ENCODE measurements at places on chromosomes 3 and 15.

DNA sequence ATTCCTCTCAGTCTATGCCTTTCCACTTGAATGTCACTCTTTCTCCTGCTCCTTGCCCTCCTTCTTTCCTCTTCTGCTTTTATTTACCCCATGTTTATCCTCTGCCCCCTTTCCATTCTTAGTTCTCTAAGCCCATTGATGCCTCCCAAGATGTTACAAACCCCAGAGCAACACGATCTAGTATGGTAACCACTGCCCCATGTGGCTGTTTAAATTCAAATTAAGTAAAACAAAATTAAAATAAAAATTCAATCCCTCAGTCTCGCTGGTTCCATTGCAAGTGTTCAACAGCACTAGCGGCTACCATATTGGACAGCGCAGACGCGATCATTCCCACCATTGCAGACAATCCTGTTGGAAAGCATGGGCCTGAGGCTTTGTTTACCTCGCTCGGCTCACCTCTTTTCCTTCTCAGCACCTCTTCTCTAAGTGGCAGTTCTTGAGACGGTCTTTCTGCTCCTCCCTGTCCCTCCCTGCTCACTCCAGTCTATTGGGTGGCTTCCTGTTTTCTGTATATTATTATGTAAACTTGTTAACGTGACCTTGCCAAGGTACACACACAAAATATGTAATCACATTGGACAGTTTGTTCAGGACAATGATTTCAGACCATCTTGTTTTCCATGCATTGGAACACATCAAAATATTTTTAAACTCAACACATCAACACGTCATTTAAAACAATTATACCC is 21.8 kb upstream of the CA12 start:
- DNase-seq: no peak

DNA sequence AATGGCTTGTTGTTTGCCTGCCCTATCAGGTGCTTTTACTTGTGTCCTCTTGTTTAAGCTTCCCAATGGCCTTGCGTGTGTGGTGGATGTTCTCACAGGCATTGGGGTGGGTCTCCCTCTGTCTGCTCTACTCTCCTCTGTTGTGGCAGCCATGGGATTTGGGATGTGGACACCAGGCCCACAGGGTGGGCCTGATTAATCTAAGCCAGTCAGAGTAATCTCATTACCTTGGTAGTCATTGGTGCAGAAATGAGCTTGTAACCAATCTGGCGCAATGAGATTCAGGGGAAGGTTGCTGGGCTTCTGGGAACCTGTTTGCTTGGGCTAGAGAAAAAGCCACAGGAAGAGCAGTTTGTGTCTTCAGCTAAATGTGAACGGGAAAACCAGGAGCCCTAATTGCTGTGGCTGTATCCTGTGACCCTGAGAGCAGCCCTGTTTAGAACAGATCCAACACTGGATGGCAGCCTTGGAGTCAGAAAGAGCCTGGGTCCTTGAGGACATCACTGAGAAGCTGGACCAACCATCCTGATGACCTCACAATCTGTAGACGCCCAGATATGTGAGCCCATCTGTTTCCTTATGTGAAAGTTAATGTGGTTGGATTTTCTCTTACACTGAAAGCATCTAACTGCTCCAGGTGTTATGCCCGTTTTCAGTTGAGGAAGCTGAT is 157.3 kb upstream of the UBE2E1 start:
- DNase-seq: no peak

DNA sequence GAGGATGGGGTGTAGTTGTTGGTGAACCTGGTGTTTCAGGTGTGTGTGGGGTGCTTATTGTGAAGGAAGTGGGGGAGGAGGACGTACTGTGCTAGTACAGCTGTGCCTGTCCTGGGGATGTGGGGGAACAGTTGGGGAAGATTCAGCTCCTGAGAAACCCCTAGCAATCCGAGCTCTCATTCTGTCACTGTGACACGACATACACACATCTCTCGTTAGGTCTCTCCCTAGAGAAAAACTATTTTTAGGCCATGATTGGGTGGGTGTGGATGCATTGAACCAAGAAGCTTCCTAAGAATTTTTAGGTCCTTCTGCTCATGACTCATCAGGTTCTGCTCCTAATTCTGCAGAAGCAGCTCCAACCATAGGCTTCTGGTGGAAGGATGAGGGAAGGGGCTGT is 54.3 kb downstream of the SLC30A4 start:
- DNase-seq: no peak

DNA sequence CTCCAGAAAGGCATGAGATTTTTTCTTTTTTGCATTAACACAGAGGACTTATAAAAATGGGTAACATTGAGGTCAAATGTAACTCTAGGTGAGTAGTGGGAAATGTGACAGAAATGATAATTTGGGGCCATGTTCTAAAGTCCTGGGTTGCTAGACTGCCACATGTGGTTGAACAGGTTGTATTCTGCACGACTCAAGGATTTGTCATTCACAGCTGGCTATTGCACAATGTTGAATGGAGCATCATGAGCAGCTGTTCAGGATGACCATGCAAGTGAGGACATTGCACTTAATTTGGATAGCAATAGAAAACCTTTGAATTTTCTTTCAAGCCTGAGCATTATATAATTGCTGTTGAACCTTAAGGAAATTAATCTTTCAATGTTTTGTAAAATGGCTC is 396.6 kb downstream of the NAALADL2 start:
- no peak for DNase-seq

DNA sequence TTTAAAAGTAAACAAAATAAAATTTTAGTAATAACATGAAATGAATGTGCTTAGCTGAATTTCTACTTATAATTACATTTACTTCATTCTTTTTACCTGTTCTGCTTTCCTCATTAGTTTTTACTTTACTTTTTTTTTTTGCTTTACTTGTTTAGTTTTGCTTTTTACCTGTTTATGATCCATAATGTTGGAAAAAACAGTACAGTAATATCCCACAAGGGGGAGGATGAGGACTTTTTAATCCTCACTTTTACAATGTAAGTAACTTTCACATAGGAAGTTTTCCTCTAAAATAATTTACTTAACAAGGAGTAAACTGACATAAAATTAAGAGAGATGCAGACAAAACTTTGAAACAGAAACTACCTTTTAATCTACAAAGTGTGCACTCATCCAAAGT is 268.7 kb downstream of the TBC1D5 start:
- no peak for DNase-seq

DNA sequence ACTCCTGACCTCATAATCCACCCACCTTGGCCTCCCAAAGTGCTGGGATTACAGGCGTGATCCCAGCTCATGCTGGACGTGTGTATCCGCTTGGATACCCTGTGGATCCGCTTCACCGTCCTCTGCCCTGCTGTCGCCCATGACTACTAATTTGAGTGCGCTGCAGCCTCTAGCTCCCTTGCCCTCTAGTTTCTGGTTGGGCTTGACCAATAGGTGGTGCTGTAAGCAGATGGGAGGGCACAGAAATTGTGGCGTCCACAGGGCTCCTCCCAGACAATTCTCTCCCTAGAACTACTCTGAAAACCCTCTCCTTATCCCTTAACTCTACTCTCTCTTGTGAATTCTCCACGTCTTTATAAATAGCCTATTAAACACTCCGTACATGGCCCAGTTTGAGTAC is 36.2 kb downstream of the ZPLD1 start:
- DNase-seq: no peak

DNA sequence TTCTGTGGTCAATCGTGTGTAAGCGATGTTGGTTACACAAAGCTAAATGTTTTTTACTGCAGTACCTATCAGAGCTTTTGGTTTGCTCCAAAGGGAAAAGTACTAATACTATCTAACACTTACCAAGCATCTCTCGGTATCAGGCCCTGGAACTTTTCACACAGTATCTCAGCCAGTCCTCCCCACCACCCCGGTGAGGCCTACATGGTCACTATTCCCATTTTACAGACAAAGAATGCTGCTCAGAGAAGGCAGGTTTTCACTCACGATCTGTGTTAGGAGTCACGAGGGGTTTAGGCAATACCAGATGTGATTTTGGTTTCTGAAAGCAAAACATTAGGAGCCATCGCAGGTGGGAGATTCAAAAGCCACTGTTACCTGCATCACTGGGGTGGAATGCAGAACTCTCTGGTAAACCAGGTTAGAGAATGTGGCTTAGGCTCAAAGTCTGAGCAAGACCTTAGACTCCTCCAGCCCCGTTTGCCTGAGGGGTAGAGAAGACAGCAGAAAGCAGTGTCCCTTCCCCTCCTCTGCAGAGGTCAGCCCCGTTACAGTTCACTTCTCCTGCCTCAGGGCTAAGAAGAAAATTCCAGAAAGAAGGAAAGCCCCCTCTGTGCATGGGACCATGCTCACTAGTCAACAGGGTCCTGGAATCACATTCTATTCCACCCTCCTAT is 57.2 kb downstream of the XXYLT1 start:
- DNase-seq: no peak

DNA sequence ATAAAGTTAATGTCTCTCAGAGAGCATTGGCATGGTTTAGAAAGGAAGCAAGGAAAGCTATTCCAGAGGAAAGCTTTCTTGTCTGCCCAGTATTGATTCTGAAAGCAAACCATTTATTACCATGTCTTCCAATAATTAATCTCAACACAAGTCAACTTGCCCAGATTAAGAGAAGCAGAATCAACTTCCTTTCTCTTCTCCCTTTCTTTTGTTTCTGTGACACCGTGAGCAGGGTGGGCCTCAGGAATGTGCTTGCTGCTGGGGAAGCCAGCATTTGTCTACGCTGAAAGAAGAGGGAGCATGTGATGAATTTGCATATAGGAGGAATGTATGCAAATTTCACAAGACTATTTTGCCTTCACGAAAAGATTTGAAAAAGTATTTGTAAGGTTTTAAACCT is 368.6 kb upstream of the ROPN1 start:
- DNase-seq: no peak

GRCh38 chr3:4821975-4822374 is 157.3 kb upstream of the BHLHE40 start:
- DNase-seq: no peak

GRCh38 chr3:15795651-15796308 is 2.0 kb downstream of the ANKRD28 start:
- no peak for DNase-seq

DNA sequence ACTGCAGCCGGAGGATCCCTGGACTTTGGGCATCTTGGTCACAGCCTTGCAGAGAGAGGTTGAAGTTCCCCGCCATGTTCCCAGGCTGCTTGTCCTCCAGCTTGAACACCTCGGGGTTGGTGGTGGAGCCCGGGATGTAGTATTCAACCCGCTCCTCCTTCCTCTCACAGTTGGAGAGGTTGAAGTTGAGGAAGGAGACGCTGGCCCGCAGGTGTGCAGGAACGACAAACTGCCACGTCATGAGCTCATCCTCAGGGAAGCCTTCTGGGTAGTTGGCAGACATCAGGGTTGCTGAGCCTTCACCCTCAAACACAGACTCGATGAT is 35.7 kb downstream of the CDCP1 start:
- DNase-seq: no peak

GRCh38 chr15:67745073-67746006 is 80.0 kb upstream of the SKOR1 start:
- DNase-seq: no peak

DNA sequence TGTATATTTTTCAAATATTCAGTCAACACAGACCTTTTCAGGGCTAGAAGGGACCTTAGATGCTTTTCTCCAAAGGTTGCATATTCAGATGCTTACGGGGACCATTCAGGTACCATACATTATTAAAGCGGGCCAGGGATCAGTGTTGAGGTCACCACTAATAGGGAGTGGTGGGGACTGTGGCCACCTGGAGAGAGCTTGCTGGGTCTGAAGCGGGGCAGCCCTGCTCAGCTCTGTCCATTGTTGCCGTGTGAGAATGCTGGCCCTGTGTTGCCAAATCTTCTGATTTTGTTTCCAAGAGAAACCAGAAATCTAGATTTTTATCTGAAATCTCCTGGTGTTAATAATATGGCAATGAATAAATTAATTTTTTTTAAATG is 23.7 kb downstream of the ABHD2 start:
- no peak for DNase-seq

DNA sequence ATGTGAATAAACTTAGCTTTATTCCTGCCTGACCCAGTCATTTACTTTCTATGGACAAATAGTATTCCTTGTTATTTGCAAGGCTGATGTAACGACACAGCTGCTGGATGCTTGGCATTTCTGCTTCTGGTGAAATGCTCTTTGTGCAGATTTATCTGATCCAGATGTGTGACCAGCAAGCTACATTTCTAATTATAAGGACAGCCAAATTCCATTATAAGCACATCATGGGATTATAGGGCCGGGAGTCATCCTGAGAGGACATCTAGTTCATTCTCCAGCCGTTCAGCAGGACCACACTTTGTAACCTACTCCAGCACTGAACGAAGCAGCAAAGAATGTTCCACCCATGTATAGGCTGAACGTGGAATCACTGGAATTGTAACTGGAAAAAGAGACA is 42.9 kb downstream of the FNDC3B start:
- DNase-seq: no peak

DNA sequence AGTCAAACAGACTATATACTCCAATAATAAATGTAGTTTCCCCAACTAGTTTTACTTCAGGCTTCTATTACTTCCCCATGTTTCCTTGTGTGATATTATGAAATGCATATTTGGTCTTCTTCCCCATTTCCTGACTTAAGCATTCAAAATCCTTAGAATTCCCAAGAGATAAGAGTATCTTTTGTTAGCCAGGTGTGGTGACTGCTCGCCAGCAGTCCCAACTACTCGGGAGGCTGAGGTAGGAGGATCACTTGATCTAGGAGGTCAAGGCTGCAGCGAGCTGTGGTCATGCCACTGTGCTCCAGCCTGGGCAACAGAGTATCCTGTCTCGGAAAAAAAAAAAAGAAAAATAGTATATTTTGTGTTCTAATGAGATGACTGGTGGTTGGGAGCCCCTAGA is 72.7 kb upstream of the UBE2E2 start:
- no peak for DNase-seq

- DNase-seq: no peak
Measured at GRCh38 chr3:124398594-124398993, 331.7 kb upstream of the UMPS start.

- DNase-seq: no peak
Measured at GRCh38 chr3:195717416-195717815, 3.4 kb upstream of the MUC20 start.

- no peak for DNase-seq
Measured at GRCh38 chr15:74274470-74275038, 38.4 kb downstream of the CCDC33 start.

DNA sequence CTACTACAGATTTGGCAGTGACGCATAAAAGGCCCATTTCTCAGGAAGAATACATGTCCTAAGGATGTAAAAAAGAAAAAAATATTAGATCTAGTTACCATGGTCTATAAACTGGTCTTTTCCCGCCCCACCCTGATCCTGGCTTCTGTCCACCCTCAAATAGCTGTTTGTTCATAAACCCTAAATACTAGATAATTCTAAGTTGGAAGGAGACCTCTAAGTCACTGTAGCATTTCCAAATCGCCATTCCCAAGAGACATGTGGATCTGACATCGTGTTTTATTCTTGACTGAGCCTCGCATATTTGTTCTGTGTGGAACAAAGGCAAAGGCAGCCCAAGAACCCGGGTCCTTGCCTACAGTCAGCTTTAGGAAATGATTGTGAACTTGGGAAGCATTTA is 49.0 kb downstream of the LMCD1 start:
- no peak for DNase-seq

DNA sequence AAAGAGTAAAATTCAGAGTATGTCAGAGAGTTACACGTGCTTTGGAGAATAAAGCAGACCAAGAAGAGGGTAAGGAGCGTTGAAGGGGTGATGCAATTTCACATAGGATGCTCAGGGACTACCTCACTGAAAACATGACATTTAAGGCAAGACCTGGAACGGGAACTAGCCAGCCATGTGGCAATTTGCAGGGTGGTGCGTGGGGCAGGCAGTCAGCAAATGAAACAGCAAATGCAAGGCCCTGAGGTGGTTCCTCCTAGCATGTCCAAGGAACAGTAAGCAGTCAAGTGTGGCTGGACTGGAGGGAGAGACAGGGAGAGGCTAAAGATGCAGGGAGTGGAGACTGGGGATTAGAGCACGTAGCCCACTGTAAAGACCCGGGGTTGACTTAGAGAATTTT is 146.1 kb upstream of the LPP start:
- DNase-seq: no peak

All from anterior cingulate cortex (tissue), 58 donors.